NCI-H1930 (cell line): ENCODE measurements at places on chromosomes 3 and 15.

- DNase-seq = no peak
Observed at GRCh38 chr15:38652998-38653397, 88.4 kb upstream of the RASGRP1 start.

GRCh38 chr3:194723846-194724618 is 38.3 kb downstream of the FAM43A start:
- no peak for DNase-seq

GRCh38 chr3:40768536-40768935 is 243.8 kb downstream of the ZNF621 start:
- no peak for DNase-seq

DNA sequence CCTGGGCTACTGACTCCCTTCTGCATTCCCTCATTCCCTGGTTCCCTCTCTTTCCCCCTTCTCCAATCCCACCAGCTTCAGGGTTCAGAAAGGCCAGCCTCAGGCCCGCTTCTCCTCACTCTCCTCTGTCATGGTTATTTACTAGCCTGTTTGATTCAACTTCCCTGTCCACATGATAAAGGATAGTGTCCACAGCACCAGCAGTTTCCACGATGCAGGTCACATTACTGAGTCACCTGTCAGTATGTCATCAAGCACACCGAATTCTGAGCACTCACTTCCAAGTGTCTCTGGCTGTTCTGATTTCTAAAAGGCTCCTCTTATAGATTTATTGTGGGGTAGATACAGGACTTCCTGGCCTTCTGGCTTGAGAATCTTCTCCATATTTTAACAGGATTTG is 96.6 kb upstream of the CTNNB1 start:
- no peak for DNase-seq

GRCh38 chr15:69313432-69314000 is 14.8 kb downstream of the PAQR5 start:
- DNase-seq = no peak

DNA sequence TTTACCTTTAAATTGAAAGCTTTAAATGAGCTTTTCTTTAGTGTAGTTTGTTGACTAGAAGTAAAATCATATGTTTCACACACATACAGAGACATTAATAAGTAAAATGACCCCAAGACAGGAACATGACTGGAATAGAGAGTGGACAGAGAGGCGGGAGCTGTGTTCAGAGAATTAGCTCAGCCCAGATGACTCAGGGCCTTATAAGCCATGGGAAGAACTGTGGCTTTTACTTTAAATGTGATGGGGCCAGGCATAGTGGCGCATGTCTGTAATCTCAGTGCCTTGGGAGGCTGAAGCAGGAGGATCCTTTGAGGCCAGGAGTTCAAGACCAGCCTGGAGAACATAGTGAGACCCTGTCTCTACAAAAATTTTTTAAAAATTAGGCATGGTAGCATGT is 26.7 kb downstream of the SACM1L start:
- DNase-seq = no peak

DNA sequence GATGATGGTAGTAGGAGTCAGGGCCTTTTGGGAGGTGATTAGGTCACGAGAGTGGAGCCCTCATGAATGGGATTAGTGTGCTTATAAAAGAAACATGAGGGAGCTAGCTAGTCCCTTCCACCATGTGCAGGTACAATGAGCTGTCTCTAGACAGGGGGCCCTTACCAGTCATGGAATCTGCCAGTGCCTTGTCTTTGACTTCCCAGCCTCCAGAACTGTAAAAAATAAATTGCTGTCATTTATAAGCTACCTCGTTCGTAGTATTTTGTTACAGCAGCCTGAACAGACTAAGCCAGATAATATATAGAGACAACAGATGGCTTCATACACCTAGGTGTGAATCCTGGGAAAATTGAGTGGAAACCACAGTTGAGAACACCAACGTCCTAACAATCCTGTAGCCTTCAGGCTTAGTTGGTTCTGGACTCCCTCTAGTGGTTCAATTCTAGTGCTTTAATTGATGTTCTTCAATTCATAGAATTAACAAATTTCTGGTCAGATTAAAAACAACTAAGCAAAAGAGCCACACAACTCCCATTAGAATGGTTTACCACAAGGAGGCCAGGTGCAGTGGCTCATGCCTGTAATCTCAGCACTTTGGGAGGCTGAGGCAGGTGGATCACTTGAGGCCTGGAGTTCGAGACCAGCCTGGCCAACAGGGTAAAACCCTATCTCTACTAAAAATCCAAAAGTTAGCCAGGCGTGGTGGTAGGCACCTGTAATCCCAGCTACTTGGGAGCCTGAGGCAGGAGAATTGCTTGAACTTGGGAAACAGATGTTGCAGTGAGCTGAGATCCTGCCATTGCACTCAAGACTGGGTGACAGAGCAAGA is 21.3 kb upstream of the GATM start:
- peak; percentile 7 for DNase-seq

GRCh38 chr3:5058471-5058951 is 63.6 kb upstream of the ARL8B start:
- DNase-seq = no peak

- DNase-seq = peak; percentile 78
Observed at GRCh38 chr3:141051443-141052200, 475 bp downstream of the SPSB4 start.

DNA sequence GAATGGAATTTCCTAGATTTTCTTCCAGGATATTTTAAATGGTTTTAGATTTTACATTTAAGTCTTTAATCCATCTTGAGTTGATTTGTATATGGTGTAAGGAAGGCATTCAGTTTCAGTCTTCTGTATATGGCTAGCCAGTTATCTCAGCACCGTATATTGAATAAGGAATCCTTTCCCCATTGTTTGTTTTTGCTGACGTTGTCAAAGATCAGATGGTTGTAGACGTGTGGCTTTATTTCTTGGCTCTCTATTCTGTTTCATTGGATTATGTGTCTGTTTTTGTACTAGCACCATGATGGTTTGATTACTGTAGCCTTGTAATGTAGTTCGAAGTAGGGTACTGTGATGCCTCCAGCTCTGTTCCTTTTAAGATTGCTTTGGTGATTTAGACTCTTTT is 325.7 kb upstream of the EPHA6 start:
- no peak for DNase-seq

DNA sequence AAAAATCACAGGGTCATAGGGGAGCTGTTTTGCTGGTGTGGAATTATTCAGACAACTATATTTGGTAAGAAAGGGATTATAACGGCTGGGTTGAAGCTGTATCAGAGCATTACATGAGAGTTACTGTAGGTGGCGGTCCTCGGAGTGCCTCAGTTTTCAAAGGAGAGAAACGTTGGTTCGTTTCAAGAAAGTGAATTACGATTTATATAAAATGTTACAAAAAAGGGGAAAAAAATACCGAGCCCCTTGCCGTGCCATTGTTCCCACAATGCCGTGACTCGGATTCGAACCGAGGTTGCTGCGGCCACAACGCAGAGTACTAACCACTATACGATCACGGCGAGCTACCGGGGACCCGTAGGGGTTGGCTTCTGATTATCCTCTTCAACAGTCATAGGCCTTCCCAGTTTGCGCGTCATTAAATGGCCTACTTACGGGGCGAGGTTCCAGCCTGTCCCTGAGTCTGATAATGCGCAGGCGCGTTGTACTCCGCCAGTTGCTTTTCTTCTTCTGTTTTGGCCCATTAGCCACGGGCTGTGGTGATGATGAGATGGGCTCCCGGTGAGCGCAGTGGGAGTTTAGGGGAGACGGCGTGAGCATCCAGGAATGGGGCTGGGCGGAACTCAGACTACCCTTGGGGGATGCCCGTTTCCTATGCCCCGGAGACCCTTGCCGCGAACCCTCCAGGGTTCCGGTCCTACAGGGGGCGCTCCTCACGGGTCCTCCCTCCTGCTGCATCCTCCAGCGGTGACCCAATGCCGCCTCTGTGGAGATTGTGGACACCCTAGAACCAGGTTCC is 10.8 kb upstream of the SHF start:
- DNase-seq = peak; percentile 94

GRCh38 chr15:42279234-42279723 is 6.0 kb upstream of the TMEM87A start:
- DNase-seq = no peak

DNA sequence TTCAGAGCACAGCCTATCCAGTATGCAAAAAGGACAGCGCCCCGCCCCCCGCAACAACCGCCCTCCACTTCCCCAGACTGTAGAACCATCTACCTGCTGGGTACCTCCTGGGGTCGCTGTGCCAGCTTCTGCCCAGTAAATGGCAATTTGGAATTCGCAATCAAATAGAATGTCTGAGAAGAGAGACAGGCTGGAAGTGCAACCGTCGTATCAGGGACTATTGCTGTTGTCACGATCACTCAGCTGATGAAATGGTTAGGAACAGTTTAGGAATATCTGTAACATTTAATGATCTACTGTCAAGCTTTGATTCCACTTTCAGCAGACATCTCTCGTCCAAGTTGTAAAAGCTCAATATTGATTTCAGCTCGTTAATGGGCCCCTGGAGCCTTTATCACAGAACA is 13.3 kb upstream of the PARL start:
- no peak for DNase-seq

DNA sequence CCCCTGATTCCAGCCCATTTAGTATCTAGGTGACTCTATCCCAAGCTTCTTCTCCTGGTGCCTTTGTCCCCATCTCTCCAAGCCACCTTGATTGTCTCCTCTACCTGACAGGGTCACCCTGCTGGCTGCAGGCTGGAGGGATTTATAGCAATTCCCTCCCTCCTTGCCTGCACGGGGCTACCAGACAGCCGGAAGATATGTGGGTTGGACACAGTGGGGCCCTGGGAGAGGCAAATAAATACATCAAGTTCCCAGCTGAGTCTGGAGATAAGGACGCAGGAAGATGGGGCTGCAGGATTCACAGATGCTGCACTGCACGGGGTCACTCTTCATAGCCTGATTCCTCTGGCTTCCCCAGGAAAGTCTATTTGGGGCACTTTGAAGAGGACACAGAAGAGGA is 9.3 kb upstream of the ISLR2 start:
- no peak for DNase-seq

GRCh38 chr3:59809710-59810444 is 760.1 kb upstream of the CFAP20DC start:
- DNase-seq = no peak

DNA sequence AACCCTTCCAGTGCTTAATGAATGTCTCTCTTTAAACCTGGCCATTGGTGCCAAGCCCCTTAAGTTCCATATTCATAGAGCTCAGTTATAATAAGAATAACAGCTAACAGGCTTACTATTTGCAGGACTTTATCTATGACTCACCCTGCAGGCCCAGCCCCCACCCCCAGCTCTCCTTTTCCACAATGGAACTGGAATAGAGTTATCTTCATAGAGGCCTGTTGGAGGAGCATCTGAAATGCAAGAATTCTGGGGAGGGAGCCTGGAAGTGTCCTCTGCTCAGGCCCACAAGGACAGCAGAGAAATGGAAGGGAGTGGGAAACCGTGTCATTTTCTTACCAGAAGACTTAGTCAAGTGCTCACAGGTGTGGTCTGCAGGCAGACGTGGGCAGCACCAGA is 52.8 kb downstream of the SEMA5B start:
- DNase-seq = no peak

- DNase-seq = no peak
Observed at GRCh38 chr3:171266034-171266739, 194.0 kb downstream of the TNIK start.

DNA sequence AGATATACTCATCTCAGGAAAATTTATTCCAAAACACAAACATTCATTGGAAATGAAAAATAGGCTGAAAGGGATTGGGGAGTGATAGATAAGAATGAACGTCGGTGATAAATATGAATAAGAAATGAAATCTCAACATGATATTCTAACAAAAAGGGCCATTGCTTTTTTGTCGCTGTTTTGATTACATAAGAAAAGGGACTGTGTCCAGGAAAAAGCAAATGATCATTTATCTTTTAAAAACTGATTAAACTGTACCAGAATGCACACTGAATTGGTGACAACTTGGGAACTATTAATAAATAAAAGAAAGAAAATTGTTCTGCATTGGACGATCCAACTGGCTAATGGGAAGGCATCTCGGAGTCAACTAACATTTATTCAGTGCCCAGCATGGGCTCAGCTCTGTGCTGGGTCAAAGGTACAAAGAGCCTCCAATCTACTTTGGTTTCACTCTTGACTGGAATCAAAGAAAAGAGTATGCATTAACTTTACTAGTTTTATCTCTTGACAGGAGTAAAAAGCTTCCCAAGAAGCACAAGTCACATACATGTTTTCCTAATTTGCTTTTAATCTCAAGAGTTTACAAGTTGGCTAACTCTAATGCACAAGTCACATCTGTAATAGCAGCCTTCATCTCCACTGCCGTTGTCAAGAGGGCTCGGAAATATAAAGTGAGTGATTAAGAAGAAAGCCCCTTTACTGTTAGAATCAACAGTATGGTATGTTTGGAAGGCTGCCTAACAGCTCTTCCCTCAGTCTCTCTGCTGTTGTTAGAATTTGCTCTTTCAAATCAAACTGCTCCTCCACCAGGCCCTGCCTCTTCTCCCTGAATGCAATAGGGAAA is 280.0 kb downstream of the IGSF11 start:
- DNase-seq = no peak

DNA sequence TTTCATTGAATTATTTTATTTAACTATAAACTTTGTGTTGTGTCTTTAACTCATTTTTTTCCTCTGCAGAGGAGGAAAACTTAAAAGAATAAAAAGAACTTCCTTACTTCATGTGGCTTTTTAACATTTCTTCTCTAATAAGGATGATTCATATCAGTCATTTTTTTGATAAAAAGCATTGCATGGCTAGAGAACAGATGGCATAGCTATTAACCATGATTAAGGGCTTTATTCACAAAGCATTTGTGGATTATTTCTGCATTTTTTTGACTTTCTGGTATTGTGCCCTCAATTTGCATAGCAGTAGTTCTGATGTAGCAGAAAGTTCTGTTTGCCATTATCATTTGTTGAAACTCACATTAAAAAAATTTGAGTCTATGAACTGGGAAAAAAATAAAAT is 540.8 kb downstream of the SI start:
- no peak for DNase-seq

GRCh38 chr3:5239602-5240001 is 52.1 kb downstream of the EDEM1 start:
- no peak for DNase-seq

GRCh38 chr3:73094129-73094528 is 32.7 kb downstream of the EBLN2 start:
- DNase-seq = no peak
